ENCODE measurements at places on chromosomes 2 and 18.

- no peak for DNase-seq
Measured at GRCh38 chr2:216016581-216016980, 3.2 kb upstream of the MREG start.

DNA sequence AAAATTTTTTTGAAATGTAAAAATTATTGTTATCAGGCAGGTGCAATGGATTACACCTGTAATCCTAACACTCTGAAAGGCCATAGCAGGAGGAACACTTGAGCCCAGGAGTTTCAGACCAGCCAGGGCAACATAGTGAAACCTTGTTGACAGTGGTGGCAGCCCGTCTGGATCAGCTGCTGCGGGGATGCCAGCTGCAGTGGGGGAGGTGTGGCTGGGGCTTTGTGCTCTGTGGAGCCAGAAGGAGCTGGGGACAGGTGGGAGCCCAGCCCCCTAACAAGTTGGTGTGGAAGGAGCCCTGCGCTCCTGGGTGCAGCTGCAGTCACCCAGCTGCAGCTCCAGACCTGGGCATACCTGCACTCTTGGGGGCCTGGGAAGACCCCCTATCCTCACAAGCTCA is 182.4 kb upstream of the MC4R start:
- no peak for DNase-seq

DNA sequence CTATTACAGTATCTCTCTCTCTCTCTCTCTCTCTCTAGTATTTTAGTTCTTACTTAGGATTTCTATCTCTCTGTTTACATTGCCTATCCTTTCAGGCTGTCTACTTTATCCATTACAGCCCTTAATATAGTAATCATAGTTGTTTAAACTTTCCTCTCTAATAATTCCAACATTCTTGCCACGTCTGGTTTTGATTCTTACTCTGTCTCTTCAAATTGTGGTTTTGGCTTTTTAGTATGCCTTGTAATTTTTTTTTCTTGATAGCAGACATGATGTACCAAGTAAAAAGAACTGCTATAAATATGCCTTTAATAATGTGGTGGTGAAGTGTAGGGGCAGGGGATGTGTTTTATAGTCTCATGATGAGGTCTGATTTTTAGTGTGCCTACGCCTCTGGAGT is 1809.5 kb upstream of the CELF4 start:
- no peak for DNase-seq

DNA sequence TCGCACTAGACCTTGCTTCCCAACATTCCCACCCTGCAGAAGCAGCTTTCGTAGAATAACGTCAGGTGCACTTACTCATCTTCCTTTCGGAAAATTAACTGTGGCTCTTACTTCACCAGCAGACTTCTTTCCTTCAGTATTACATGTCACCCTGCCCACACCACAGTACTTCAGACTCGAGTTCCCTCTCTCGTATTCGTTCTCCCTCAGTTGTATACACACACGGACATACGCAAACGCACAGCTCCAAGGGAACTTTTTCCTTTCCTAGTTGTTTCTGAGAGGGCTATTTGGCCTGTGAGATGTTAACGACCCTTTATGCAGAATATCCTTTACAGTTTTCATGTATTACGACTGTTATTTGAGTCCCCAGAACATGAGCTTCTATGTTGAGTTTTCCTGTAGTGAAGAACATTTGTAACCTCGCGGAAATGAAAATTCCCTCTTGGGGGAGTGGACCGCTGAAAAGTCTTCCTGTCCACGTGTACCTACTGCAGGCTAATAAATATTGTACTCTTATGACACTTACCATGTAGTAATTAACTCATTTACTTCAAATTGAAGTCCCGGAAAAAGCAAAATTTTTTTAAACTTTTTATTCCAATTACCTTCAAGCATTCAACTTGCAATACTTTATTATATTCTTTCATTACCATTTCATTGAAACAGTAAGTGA is 908 bp downstream of the ERLEC1 start:
- DNase-seq, result no peak

- no peak for DNase-seq
Measured at GRCh38 chr18:57771626-57772025, 31.5 kb downstream of the ATP8B1 start.

DNA sequence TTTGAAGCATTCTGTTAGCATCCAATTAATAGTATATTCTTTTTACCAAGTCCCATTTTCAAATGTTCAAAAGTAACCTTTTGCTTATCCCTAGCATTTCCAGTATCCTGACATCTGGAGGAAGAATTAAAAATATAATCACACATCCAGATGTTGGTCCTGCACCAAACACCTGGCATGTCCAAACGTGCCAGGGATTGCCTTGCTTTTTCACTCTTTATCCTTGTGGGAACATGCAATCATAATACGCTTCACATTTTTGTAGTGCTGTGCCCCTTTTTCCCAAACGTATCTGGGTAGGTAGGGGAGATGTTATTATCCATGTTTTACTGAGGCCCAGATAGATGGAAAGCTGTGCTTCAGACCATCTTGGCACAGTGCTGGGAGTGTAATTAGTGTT is 133.0 kb downstream of the TPGS2 start:
- no peak for DNase-seq

GRCh38 chr2:217033186-217033585 is 173.3 kb upstream of the TNP1 start:
- DNase-seq, result no peak

DNA sequence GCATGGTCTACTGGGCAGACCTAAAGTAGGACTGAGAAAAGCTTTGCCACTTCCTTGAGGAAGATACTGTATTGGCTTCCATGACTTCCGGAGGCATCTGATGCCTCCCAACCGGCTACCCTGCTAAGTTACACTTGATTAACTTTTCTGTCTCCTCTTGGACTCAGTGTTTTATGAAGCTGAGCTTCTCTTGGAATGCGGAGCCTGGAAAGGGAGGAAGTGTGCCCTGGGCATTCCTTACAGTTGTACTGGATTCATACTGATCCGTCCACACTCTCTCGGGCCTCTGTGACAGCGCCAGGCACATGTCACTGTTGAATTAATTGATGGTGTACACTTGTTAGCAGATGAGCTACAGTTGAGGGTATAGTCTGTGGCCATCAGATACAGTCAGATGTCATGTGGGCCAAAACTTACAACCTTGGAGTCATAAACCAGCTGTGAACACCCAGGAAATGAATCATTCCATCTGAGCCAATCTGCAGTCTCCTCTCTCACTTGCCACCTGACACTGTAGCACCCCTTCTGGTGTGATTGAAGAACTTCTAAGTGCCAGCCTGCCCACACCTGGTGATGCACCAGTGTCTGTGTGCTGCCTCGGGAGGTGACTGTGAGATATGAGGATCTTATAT is 122.5 kb downstream of the FHOD3 start:
- DNase-seq, result no peak

GRCh38 chr2:78686625-78687153 is 338.8 kb upstream of the REG3G start:
- no peak for DNase-seq

- no peak for DNase-seq
Measured at GRCh38 chr18:47397671-47398319, 146.3 kb upstream of the SKOR2 start.

DNA sequence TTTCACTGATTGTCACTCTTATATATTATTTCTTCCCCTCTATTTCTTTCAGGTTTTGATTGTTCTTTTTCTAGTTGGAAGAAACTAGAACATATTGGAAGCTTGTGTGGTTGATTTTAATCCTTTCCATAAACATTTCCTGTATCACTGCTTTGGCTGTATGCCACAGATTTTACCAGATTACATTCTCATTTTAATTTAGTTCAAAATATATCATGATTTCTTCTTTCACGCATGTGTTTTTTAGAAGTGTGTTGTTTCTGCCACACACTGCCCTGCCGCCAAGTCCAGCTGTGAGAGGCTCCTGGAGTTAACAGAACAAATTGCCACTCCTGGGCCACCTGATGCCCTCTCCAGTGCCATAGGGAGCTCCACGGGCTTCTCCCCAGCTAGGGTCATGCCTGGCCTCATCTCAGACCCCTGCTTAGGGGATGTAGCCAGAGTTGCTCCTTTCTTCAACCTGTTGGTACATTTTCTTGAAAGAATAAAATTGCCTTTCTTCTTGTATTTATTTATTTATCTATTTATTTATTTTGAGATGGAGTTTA is 206.2 kb upstream of the COPS8 start:
- DNase-seq, result no peak

DNA sequence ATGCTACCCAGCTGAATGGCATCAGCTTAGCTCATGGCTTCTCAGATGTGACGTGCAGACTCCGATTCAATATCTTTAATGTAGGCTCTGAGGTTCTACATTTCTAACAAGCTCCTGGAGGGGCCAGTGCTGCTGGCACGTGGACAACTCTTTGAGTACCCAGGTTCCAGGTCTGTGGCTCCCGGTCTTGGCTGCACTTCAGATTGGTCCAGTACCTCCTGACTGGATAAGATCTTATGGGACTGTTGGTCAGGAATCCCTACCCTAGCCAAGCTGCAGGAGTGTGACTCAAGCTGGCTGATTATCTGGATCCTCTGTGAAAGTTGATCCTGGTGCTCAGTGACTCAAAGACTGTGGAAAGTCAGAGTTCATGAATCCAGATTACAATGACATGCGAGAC is 222.1 kb downstream of the ANKRD30B start:
- no peak for DNase-seq

- no peak for DNase-seq
Measured at GRCh38 chr18:43661570-43661969, 384.3 kb upstream of the SYT4 start.

GRCh38 chr18:68215931-68216330 is 499.0 kb downstream of the TMX3 start:
- no peak for DNase-seq

DNA sequence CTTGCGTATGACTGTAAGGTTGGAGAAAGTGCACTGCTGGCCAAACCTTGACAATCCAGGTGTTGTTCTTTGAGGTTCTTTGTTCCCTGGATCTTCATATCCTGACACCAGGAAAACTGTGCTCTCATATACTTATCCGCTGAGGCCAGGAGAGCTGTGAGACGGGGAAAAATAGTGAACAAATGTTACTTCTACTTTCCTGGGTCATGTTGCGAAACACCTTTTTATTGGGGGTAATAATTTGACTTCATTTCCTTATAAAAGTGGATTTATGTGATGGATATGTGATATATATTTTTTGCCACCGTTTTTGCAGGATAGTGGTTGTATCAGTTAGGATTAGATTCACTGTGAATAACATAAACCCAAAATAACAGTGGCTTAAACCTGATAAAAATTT is 336.1 kb downstream of the OSR1 start:
- no peak for DNase-seq

DNA sequence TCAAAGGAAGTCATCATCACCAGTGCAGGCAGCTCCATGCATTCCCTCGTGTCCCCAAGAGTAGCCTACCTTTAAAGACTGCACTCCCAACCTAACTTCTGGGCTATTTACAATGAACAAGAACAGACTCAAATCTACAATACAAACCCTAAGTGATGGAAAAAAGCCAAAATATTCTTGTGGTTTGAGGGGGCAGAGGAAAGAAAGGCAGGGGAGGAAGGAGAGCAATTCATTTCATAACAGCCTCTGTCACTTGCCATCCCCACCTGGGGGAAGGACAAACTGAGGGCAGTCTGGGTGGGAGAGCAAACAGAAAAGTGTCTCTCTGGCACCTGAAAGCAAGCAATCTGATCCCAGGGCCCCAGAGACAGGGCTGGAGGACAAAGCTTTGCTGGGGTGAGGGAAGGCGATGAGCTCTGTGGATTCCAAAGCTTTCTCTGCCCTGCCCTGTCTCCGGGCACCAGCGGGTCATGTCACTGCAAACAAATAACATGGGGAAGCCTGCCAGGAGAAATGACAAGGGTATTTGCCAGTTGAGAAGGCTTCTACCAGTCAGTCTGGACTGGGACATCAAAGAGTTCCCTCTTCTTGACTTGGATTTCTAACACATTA is 528.0 kb upstream of the TNP1 start:
- no peak for DNase-seq

GRCh38 chr2:39492095-39492590 is 55.1 kb upstream of the MAP4K3 start:
- no peak for DNase-seq

DNA sequence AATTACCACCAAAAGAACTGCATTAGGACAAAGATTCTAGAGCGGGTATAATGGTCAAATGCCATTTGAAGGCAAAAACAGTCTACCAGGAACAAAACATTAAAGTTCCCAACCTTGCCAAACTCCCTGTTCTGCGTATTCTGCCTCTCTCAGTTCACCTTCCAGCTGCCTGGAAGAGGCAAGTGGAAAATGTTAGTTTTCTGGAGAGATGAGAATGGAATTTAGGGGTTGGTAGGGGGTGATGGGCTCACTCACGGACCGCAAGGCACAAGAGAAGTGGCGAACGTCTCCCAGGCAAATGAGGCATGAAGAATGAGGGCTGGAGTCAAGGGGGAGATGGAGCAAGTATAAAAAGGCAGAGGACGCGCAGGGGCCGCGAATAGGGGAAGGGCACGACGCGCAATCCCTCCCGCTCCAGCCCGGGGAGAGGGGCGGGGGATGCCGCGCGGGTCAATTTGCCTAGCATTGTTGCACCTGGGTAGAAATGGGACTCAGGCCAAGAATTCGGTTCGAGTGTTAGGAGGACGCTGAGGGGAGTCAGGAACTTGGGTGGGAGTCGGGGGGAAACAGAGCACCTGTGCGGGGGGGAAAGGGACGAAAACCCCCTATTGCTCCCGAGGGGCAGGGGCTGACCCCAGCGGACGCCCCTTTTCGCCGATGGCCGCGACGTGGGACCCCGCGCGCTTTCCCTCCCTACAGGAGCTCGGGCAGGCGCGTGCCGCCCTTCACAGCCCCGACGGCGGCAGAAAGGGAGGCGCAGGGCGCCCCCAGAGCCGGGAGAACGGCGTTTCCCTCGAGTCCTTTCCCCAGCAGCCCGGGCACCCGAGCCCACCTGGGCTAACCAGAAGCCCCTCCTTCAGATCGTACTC is 573 bp downstream of the PAIP2B start:
- DNase-seq, result no peak

GRCh38 chr18:54335638-54336173 is 22.0 kb downstream of the STARD6 start:
- no peak for DNase-seq

DNA sequence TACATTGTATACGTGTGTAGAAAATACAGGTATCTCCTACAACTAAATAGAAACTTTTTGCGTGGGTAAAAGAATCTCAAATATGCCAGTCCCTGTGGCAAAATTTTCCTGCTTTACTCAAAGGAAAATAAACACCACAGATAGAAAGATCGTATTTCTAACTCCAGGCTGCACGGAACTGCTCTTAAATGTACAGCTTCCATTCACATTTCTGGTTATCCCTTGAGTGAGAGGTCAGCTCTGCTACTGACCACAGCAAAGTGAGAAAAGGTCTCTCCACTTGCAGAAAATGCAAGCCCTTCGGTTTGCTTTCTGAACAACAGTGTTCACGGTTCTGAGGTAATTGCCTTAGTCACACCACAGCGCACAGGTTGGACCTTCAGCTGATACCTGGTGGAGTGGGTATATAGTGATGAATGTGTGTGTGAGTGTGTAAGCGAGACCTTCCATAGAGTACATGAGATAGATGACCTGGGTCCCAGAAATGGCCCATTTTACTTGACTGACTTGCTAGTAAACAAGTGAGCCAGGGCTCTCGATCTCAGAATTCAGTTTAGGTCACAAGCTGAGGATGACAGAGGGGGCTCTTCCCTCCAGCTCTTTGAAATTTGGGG is 52.1 kb downstream of the ALPK2 start:
- no peak for DNase-seq

GRCh38 chr18:75482880-75483279 is 55.4 kb upstream of the SMIM21 start:
- no peak for DNase-seq

All from stimulated activated CD4-positive, alpha-beta T cell treated with anti-CD3 and anti-CD28 coated beads, Interleukin-12 subunit alpha, Interleukin-12 subunit beta, amount 100 ng/mL, for 24 hours (primary cell).